ENCODE measurements at places on chromosomes 16 and 17.

DNA sequence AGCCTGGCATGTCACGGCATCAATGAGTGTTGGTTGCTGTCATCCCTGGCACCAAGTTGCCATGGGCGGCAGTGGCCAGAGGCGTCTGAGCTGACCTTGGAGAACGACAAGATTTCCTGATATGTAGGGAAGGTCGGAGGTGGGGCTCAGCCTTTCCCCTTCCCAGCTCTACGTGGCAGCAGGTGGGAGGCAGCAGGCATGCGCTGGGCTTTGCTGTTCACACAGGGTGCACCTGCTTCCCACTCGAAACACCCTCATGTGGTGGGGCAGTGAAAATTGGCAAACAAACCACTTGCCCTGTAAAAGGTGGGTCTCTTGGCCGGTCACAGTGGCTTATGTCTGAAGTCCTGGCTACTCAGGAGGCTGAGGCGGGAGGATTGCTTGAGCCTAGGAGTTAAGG lies 12.3 kb upstream of the TFAP4 start:
- no peak for DNase-seq

DNA sequence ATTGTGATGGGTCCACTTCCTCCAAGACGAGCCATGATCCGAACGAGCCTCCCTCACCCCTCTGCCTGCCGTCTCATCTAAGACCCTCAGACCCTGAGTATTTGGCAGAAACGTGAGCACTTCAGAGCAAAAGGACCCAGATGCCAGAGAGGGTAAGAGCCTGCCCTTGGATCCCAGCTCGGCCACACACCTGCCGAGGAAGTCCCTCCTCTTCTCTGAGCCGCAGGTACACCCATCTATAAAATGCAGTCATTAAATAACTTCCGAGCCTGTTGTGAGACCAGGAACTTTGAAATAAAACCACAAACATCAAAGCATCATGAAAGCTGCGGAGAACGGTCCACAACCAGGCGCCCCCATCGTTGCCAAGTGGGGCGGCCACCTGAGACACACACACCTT lies 64.8 kb upstream of the DOC2B start:
- DNase-seq: no peak

- DNase-seq: no peak
These were observed 108.0 kb downstream of the ZNF18 start for GRCh38 chr17:11889266-11889665.

GRCh38 chr17:39357986-39358385 lies 43.4 kb downstream of the FBXL20 start:
- no peak for DNase-seq

- no peak for DNase-seq
These were observed 60.6 kb upstream of the CRYM start for GRCh38 chr16:21338537-21339268.

DNA sequence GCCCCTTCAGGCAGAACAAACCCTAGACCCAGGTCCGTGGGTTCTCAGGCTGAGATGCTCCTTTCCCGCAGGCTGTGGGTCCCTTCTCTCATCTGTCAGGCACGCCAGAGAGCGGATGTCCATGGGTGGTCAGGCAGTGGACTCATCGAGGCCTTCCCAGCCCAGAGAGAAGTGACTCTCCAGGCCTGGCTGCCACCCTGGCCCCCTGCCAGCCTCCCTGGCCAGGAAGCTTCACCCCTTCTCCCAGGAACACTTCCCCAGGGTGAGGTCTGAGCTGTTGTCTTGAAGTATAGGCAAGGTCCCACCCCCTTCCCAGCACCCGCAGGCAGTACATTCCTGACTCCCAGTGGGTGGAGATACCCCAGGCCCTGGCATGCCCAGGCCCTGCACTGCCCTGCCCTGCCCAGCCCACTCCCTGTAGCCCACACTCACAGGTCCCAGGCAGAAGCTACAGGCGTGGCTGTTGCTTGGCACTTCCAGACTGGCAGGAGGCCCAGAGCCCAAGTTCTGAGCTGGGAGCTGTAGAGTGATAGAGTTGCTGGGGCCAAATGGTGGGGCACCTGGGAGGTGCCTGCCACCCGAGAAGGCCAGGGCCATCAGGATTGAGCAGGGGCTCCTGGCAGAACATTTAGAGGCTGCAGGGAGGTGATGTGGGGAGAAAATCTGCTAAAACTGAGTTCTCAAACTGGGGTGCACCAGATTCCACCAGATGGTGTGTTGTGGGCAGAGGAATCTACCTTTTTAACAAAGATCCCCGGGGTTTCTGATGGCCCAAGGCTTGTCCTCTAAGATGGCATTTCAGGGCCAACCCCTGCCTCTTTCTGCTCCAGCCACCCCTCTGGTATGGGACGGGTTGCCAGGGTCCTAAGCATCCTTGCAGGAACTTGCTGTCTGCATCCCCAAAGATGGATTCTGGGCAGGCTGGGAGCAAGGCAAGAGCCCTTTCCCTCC lies 6.7 kb downstream of the ITGA3 start:
- DNase-seq: peak; percentile 11

DNA sequence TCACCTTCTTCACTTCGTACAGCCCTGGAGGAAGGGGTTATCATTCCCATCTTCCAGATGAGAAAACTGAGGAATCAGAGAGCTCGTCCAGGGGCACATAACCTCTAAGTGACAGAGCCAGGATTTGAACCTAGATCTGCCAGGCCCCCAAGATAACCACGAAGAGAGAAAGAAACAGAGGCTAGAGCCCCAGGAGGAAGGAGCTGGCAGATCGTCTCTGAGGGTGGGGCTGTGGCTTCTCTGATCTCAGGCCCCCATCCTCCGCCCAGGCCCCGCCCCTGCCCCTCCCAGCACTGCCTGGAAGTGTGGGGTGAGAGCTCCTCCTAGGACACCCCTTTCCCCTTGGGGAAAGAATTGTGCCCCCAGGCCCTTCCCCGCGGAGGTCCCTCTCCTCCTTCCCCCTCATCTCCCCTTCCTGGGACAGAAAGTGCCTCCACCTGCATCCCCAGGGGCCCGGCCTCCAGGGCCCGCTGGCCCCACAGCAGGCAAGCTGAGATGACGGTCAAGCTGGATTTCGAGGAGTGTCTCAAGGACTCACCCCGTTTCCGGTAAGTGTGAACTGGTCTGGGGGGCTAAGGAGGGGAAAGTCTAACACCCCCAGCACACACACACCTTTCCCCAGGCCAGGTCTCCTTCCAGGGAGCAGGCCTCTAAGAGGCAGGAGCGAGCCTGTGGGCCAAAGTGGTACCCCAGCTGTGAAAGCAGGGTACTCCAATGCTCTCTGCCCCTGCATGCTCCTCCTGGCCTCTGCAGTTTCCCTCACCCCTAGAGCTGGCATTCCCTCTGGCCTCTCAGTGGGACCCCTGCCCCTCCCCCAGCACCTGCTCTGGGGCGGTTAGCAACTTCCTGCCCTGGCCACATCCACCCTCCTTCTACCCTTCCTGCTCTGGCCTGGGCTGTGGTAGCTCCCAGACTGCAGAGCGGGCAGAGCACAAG lies at the start of gene ACAP1:
ACAP1 (plus strand) TSS at position 290 of the 936 bp plus-strand sequence; CDS start at position 496, 206 bp downstream.
- peak; percentile 22 for DNase-seq

DNA sequence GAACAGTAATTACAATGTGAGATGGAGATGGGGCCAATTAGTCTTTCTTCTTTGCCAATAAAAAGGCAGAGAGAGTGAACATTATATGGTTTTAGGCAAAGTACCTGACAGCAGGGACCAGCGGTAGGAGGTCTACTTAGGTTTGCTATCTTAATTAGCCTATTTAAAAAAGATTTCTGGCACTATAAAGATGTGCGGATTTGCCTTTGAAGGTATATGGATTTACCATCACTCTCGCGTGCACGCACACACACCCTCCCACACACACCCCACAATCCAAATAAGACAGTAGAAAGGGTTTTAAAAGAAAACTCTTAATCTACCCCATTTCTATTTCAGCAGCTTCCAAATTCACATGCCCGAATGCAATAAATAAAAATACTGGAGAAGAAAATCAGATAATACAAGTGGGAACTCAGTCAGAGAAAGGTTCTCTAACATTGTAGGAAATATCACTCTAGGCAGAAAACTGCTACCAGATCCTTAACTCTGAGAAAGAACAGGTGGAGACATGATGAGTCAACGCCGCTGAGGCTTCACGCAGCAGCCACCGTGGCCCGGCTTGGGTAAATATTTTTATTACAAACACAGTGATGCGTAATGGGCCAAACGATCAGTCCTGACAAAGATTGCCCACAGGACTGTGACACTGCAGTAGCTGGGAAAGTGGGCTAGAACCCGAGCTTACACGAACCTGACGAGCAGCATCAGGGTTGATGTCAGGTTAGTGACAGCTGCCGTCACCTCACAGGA lies 66.6 kb upstream of the AXIN2 start:
- no peak for DNase-seq

DNA sequence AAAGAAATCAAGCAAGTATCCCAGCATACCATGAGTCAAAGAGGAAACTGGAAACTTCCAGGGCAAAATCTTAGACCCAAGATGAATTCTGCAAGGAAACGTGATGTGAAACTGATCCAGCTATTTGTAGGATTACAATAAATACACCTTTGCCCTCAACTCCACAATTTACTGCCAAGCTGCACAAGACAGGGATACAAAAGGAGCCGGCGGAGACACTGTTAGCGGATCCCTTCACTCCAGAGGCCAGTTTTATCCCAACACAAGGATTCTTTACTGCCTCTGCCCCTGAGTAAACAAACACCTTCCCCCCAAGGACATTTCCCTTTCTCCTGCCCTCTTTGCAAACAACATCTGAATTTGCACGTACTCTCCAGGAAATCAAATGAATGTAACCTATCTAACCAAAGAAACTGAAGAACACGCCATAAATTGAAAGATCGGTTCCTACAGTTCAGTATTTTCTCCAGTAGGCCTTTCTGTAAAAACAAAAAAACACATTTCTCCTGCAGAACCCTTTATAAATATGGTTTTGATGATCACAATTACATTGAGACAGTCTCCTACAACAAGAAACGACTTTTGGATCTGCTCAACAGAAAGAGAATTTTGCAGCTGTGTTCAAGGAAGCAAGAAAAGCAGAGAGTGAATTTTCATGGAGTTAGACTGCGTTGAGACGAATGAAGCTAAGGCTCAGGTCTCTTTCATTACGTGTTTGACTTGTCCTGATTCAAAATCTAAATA lies 1.4 kb upstream of the CBX2 start:
- DNase-seq: no peak

DNA sequence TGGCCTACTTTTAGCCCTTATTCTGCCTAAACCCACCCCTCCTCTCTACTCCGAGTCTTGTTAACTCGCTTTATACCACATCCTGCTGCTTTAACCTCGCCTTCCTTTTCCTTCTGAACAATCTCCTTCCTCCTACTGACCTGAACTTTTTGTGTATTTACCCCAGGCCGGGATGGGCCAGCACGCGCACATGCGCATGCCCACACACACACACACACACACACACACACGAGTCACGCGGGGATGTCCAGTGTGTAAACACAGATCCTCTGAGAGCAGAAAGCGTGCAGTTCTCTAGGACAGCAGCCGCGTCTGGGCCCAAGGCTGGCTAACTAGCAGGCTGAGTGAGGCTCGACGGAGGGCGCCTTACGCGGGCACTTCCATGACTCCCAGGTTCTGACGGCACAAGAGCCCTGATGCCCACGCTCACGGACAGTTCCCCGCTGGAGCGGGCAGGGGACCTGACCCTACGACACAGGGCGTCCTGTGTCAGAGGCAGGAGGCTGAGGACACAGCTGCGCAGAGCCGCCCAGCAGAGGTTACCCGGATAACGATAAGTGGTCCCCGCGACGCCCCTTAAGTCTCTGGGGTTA lies 610 bp downstream of the PIK3R5 start:
- DNase-seq: peak; percentile 70

DNA sequence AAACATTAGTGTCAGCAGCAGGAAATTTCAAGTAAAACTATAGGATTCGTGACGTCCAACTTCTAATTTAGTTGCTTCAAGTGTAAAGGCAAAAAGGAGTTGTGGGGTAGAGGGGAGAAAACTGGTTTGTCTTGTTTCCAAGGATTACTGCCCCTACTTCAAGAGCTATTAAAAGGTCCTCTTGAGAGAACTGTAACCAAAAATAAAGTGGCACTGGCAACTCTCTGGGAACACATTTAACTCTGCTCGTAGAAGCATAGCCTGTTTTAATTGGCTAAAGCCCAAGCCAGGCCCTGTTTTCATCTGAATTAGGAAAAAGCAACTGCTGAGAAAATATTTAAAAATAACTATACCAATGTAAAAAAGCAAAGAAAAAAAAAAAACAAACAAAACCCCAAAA lies 51.8 kb upstream of the AKAP1 start:
- no peak for DNase-seq

DNA sequence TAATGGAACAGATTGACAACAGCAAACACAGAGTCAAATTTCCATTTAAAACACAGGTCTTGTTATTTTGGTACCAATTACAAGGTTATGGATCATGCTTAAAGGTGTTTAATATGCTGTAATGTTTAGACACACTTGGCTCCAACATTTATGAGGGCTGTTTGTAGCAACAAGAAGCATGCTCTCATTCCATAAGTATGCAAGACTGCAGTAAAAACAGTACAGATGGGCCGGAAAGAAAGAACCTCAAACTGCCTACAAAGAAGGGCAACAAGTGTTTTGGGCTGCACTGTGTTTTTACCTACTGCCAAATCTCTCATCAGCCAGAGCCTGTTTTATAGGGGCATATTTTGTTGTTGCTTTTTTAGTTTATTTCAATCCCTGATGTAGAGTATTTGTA lies 100.5 kb upstream of the HS3ST3A1 start:
- DNase-seq: no peak

GRCh38 chr17:31787857-31788570 lies 71.0 kb downstream of the COPRS start:
- DNase-seq: peak; percentile 38

DNA sequence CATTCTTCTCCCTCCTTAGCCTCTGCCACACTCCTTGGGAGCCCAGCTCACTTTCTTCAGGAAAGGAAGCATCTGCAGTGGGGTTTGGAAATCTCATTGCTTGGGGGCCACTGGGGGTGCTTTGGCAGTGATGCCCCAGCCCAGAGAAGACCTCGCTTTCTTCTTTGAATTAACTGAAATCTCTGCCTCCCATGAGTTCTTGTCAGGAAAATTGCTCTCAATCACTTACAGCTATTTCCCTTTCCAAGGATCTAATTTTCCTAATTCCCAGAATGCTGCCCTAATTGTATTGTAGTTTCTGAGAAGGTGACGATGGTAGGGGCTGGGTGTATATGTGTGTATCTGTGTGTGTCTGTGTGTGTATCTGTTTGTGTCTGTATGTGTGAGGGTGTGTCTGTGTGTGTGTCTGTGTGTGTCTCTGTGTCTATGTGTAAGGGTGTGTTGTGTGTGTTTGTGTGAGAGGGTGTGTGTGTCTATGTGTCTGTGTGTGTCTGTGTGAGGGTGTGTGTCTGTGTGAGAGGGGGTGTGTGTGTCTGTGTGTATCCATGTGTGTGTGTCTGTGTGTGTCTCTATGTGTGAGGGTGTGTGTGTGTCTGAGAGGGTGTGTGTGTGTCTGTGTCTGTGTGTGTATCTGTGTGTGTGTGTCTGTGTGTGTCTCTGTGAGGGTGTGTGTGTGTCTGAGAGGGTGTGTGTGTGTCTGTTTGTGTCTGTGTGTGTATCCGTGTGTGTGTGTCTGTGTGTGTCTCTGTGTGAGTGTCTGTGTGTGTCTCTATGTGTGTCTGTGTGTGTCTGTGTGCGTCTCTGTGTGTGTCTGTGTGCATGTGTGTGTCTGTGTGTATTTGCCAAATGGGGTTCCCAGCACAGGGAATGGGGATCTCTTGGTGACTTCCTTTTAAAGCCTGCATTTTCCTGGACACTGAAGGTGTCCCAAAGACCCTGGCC lies 83.5 kb upstream of the DNAJA2 start:
- DNase-seq: no peak

GRCh38 chr16:85601730-85602401 lies 11.3 kb upstream of the GSE1 start:
- no peak for DNase-seq
